ENCODE measurements at places on chromosomes 13 and 19.

DNA sequence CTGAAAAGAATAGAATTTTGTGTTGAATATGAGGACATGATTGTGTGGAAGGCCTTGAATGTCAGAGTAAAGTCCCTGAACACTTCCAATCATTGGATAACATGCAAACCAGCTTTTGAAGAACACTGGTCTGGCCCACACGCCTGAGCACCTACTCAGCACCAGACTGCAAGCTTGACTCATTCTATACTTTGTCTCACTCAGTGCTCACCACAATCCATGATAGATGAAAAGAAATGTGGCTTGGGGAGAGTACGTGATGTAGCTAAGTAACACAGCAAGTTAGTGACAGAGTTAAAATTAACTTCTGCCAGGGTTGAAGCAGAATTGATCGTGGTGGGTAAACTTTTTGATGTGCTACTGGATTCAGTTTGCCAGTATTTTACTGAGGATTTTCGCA is 12.0 kb downstream of the DLEU7 start:
- DNase-seq: no peak

DNA sequence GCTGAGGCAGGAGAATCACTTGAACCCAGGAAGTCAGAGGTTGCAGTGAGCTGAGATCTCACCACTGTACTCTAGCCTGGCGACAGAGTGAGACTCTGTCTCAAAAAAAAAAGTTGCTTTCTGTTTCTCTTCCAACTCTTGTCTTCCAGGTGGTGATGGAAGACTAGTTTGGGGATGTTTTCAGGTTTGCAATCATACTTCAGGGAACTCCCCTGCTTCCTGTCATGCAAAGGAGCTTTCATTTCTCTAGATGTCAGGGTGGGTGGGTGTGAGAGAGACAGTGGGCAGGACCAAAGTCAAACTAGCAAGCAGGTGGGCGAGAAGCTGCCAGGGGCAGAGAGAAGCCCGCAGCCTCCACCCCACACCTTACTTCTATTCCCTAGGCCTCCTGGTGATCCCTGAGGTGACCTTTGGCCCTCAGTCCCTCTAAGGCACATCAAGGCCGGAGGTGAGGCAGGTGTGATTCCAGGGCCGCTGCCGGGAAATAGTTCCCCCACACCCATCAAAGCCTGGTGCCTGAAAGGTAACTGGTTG is 25.7 kb downstream of the CCNE1 start:
- no peak for DNase-seq

GRCh38 chr13:89375839-89376238 is 1704.7 kb downstream of the SLITRK5 start:
- no peak for DNase-seq

DNA sequence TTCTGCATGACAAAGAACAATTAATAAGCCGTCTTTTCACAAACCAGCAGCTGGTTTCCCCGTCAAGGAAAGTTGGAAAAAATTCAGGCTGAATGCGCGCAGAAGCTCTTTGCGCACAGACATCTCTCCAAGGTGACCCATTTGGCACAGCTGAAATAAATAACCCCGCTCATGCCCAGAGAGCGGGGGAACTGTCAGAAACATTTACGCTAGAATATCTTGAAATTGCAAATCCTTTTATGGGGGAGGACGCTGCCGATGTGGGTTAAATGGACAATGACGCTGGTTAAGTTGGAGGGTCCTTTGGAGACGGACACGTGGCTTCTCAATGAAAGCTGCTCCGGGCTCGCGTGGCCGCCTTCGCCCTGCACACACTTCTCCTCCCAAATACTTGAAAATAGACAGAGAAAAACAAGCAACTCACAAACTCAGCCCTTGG is 30.6 kb downstream of the GSX1 start:
- no peak for DNase-seq

DNA sequence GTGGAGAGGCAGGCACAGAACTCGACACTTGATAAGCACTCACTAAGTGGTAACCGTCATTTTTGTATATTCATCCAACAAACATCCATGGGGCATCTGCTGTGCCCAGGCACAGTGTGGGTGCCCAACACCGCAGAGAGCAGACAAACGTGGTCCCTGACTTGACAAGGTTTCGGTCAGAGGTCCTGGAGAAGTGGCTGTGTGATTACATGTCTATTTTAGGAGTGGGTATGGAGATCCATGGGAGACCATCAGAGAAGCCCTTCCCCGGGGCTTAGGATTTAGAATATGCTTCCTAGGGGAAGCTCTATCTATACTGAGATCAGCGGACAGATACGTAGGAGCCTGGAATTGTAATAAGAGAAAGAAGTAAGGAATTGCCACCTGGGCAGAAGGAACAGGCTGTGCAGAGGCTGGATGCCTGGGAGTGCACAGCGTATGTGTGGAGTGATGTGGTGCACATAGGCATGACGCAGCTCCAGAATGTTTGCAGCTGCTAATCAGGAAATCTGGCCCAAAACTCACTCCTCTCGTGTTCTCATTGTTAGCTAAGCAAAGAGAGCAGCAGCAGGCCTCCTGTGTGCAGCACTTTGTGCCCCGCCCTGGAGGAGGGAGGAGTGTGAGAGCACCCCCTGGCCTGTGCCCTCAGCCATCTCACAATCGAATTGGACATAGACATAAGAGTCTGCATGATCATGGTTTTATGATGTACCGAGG is 23.0 kb upstream of the IRS2 start:
- no peak for DNase-seq

DNA sequence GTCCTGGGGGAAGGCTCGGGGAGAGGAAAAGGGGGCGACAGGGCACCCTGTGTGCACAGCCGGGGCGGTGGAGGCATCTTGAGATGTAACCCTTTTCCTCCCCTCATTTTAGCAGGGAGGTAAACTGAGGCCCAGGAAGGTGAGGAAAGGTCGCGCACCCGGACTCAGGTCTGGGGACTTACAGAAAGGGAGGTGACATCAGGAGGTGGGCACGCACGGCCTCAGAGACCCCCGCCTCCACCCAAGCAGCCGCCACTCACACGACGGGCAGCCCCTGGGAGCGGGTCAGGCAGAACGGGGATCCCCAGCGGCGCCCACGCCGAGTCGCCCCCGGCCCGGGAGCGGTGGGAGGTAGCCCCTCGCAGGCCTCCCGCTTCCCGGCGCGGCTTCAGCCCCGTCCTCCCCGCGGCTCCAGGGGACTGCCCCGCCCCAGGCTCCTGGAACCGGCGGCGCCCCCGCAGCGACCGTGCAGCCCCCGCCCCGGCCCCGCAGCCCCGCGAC is 477 bp downstream of the PIP5K1C start:
- DNase-seq: no peak

DNA sequence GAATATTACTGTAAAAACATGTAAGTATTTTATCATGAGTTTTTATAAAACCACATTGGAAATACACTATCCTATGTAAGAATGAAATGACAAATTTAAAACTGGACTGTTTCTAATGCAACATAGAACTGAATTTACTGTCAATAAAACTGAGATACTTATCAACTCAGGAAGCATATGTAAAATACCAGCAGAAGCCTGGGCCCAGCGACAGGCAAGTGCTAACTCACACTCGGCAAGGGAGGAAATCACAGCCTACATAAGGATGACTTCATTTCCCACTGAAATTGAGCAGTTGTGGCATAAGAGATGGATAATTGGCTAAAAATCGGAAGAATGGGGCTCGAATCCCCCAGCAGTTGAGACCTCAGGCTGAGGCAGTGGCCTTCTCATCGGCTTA is 12.1 kb downstream of the PROZ start:
- DNase-seq: no peak

- DNase-seq: no peak
Measured at GRCh38 chr19:55597501-55597921, 1.8 kb downstream of the FIZ1 start.

- no peak for DNase-seq
Measured at GRCh38 chr13:22091971-22092300, 421.1 kb downstream of the FGF9 start.
